ENCODE measurements at places on chromosomes 16 and 17. TPM values are rescaled to one million over a fixed set of nuclear protein-coding genes. Genes with fewer than 3 reads are reported as not detected.

Gene TMC7
- total RNA-seq = 1.5 TPM

Gene EMP2
- total RNA-seq = 17.7 TPM

Gene ST6GALNAC2
- 2.2 TPM for total RNA-seq

Gene VAT1
- total RNA-seq = 810 TPM

Gene TP53TG3D
- not detected for total RNA-seq

Gene BICDL2
- total RNA-seq = not detected

Gene P2RX1
- not detected for total RNA-seq

Gene CTRB2
- total RNA-seq = not detected

Gene EVPLL
- total RNA-seq = not detected

Gene SOST
- not detected for total RNA-seq

Gene ZPBP2
- not detected for total RNA-seq

Gene XPO6
- 96.8 TPM for total RNA-seq

Measured in mammary microvascular endothelial cell (primary cell).